ENCODE measurements at places on chromosomes 2 and 18. TPM values are rescaled to one million over a fixed set of nuclear protein-coding genes. Genes with fewer than 3 reads are reported as not detected.
A peak's percentile ranks its signal among the peaks of the same experiment; 100 is the strongest.

GRCh38 chr2:17208511-17208910 is 309.7 kb downstream of the RAD51AP2 start:
- no peak overlapping the region for H3K27ac ChIP-seq
- H3K36me3 ChIP-seq = no peaks in the 10 kb centered on the region

DNA sequence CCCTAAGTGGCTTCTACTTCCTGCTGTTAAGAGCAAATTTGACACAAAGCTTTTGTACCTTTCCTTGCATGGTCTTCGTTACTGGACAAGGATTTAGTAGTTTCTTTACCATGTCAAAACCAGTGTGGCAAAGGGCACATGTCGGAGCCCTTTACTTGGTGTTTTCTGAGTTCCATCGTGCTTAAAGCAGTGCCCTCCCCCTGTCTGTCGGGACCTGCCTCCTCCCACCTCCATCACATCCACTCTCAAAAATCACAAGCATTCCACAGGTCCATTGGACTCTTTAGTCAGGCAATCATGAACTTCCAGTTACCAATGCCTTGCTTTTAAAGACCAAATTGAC is 763 bp downstream of the CCDC141 start:
- H3K4me3 ChIP-seq = peak overlapping the region; percentile 94
- DNase-seq = peak; percentile 55
- H3K36me3 ChIP-seq = peaks cover 23% of the 10 kb centered on the region
- H3K4me1 ChIP-seq = peaks cover 33% of the 10 kb centered on the region
- H3K27me3 ChIP-seq = no peaks in the 10 kb centered on the region
- H3K27ac ChIP-seq = peak overlapping the region; percentile 99

DNA sequence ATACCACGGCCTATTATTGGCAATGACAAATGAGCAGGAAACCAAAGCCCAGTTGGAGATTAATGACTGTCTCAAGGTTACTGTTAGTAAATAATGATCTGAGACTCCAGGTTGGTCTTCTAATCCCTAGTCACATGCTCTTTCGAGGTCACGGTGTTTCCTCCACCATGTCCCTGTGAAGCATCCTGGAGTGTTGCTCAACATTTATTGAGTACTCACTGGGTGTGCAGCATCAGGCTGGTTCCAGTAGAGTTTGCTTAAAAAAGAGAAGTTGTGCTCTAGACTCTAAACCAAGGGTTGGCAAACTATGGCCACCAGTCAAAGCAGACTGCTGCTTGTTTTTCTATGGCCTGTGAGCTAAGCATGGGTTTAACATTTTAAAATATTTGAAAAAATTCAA is 263.8 kb upstream of the ATP5MC3 start:
- H3K27me3 ChIP-seq = no peaks in the 10 kb centered on the region
- no peaks in the 10 kb centered on the region for H3K36me3 ChIP-seq
- peaks cover 15% of the 10 kb centered on the region for H3K4me1 ChIP-seq
- no peak overlapping the region for H3K4me3 ChIP-seq

Gene CRYBA2
- total RNA-seq = not detected
